ENCODE measurements at places on chromosomes 4 and X.

DNA sequence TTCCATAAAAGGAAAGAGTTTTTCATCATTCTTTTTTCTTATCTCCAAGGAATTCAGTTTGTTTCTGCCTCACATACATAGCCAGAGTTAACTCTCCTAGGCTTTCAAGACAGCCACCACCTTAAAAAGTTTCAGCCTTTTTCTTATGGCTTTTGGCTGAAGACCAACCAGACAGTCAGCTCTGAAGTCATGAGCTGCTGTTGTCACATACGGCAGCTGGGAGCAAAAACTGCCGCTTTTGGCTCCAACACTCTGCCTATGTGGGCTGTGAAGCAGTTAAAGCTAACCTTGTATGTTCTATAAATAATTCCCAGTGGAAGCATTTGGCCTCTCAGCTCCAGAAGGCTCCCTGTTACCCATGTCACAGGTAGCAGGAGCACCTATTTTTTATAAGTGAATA, 104.1 kb downstream of the KLHL4 start:
- no peak for DNase-seq

- no peak for DNase-seq
Observed at GRCh38 chr4:9143421-9144080, 26.7 kb upstream of the FAM90A26 start.

DNA sequence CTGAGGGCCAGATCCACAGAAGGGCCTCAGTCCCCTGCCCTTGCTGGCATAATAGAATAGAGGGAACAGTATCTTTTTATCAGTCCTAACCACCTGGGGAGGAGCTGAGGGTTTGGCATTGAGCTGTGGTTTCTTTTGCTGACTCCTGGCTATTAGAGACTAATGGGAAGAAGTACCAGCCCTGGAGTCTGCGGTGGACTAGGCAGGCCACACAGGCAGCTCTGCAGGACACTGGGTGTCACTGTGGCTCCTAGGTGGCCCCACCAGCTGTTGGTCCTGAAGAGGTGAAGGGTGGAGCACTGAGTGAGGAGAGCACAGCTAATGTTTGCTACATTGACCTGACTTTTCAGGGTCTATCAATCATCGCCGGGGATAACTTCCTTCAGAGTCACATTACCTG, 52.8 kb upstream of the GPC4 start:
- DNase-seq, result no peak

GRCh38 chr4:58064653-58065052, 954.5 kb upstream of the IGFBP7 start:
- DNase-seq, result no peak

- DNase-seq, result peak; percentile 35
Observed at GRCh38 chr4:11428899-11429698, 405 bp upstream of the HS3ST1 start.

- no peak for DNase-seq
Observed at GRCh38 chr4:8260656-8261111, 8.9 kb upstream of the HTRA3 start.

- no peak for DNase-seq
Observed at GRCh38 chr4:36824682-36825081, 419.9 kb upstream of the NWD2 start.

DNA sequence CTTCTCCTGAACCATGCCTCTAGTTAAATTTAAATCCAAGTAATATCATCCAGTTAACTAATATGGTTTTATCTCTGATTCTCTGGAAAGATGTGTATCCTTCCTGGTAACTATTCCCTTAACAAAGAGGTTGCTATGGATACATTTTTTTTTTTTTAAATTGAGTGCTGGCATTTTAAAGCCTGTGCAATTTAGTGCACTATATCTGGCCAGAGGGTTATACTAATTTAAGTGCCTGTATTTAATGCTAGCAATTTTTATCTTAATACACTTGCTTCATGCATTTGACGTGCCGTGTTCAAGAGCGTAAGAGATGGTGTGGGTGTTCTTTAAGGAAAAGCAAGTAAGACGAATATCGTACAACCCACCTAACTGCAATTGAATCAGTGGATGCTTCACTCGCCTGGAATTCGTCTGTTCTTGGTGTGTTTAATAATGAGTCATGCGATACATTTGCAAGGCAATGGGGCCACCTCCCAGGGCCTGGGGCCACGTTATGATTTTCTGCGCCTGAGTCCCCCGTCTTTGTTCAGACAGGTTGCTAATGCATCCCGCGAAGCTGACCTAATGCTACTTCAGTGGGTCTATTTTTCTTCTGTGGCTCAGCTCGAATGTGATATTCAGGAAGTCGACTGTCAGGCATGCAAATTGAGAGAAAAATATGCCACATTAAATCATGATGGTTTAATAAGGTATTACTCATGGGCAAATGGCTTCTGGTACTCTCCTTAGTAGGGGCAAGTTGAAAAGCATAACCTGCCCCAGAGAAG, 14.2 kb upstream of the MID1 start:
- DNase-seq, result peak; percentile 7

- DNase-seq, result no peak
Observed at GRCh38 chr4:102517753-102518152, 16.6 kb downstream of the NFKB1 start.

DNA sequence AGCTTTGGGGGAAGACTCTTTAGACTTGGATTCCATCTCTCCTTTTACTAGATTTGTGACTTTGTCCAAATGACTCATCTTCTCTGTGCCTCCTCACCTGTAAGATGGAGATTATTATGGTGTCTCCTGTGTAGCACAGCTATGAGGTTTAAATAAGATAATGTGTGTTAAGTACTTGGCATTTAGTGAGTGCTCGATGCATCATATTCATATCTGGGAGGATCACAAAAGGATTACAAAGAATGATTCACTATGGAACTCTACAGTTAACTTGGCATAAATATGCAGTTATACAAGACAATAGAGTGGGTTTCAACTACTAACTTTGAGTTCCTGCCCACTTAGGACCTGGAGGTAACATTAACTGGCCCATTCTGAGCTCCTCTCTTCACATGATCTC, 2.3 kb downstream of the GBA3 start:
- no peak for DNase-seq

- DNase-seq, result no peak
Observed at GRCh38 chrX:132257116-132257515, 37.9 kb upstream of the RAP2C start.

- DNase-seq, result no peak
Observed at GRCh38 chr4:182369211-182369610, 126.0 kb downstream of the TENM3 start.

DNA sequence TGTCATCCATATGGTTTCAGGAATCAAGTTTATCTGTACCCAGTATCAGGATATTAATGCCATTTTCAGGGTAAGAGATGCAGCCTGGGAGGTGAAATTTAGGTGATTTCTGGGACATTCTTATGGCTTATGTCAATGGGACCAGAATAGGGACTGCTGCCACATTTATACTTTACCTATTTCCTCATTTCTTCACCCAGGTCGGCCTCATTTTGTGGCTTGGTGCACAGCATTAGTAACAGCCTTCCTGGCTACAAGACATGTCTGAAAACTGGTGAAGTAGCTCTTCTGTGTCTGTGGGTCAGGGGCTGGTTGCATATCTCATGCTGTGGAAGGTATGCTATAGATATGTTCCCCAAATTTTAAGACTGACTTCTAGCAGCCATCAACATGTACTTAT, 284.8 kb downstream of the AFF2 start:
- DNase-seq, result no peak

GRCh38 chr4:17997129-17997528, 24.4 kb downstream of the LCORL start:
- DNase-seq, result no peak

GRCh38 chr4:24024605-24025004, 134.8 kb upstream of the PPARGC1A start:
- no peak for DNase-seq

GRCh38 chr4:52889354-52889753, 27.2 kb downstream of the RASL11B start:
- DNase-seq, result no peak

- no peak for DNase-seq
Observed at GRCh38 chr4:183264614-183265013, 55.5 kb downstream of the CLDN22 start.

DNA sequence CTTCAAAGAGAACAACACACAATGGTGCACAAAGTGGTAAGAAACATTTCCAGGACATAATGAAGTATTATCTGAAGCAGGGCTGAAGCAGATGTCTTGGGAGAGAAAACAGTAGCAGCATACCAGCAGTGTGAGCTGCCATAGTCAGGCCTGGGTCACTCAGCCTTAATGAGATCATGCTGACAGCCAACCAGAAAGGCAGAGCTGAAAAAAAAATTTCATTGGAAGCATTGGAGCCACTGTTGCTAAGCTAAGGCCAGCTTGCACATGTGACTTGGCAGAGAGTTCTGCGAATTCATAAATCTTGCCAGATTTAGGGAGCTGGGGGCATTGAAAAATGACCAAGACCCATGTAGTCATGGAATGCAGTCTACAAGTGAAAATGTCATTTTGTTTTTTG, 444.0 kb upstream of the PITX2 start:
- DNase-seq, result no peak

GRCh38 chr4:12050357-12050756, 621.7 kb upstream of the HS3ST1 start:
- no peak for DNase-seq

DNA sequence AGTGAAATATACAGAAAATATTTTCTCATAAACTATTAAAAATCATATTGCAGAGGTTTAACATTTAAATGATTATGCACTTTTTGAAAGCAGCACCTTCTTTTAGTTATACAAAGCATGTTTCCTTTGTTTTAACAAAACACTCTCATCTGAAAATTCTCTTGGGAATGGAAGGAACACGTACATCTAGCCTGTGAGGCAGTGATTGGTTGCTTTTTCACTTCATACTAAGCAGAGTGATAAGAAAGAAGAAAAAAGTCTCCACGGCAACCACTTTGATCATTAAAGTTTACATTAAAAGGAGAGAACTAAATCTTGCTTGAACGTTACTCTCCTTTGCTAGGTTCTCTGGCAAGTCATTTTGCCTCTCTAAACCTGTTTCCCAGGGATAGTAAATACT, 41.7 kb upstream of the H2AZ1 start:
- no peak for DNase-seq

- no peak for DNase-seq
Observed at GRCh38 chr4:81352446-81352835, 119.3 kb downstream of the RASGEF1B start.

DNA sequence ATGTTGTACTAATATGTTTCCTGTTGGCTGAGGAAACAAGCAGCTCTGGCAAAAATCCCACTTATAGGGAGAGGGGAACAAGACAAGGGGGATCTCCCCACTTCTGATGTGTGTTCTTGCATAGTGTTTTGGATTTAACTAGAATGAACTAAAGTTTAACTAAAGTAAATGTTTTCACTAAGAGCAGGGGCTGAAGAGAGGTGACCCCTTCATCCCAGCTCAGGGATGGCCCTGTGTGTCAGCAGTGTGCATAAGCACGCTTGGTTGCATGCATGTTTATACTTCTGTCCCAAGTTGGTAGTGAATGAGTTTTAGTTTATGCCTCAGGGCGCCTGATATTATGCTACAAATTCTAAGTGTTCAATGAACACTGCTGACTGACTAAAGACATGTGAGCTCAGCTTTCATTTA, 169.4 kb downstream of the MGST2 start:
- no peak for DNase-seq

GRCh38 chrX:55102754-55103153, 13.9 kb downstream of the PAGE2 start:
- DNase-seq, result no peak

DNA sequence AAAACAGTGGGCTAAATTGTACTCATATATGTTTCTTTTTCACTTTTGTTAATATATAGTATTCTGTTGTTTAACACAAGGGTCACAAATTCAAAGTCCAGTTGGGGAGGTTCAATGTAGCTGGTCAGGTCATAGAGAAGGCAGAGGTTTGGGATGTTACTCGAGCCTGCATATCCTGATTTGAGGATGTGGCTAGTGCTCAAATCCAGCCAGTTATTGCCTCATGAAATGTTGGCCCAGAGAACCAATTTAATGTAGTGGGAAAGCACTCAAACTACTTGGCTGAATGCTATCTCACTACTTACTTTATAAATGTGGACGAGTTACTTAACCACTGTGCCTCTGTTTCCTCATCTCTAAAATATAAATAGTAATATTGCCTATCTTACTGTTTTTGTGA, 12.5 kb downstream of the USO1 start:
- DNase-seq, result no peak

DNA sequence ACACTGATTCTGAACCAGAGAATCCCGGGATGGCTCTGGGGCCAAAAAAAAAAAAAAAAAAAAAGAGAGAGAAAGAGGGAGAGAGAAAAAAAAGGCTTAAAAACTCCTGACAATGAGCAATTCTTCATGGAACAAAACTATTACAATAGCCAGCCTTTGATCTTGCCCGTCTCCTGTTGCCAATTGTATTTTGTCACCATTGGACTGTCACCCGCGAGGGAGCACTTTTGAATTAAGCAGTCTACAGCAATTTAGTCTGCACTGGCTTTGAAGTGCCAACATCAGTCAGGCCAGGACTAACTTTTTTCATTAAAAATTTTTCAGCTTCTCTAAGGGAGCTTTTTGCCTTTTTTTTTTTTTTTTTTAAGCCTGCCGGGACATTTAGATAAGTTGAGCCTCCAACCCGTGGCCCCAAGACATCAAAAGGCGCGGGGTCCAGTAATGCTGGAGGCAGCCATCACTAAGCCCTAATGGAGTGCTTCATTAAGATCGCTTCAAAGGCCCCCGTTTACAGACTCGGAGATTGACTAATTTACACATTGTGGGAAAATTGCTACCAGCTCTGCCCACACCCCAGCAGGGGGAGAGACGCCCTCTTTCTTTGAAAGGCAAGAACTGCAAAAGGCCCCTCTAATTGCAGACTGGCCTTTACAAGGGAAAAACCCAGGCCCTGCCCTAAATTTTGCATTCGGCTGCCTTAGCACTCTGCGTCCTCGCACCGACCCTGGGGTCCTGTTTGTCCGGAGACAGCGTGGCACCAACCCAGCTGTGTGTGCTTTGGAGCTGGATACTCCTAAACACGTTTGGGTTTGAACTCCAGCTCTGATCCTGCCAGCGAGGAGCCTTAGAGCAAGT, 98.1 kb upstream of the MSX1 start:
- DNase-seq, result no peak

DNA sequence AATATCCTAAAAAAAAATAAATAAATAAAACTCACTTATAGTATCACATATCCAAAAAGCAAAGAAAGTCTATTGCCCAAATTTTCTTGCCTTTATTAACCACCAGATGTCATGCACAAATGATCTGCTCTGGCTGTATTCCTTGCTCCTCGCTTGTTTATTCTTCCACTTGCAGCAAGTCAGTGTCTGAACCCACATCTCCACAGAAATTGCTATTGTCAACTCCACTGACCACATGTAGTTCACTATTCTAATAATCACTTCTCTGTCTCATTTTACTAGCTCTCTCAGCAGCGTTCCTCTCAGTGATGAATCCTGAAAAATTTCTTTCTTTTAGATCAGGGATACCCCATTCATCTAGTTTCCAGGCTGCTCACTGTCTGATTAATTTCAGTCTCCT, 29.3 kb upstream of the CXXC4 start:
- DNase-seq, result no peak

- DNase-seq, result no peak
Observed at GRCh38 chrX:154023276-154024000, 3.7 kb upstream of the IRAK1 start.

- no peak for DNase-seq
Observed at GRCh38 chr4:48778431-48779094, 1.5 kb downstream of the FRYL start.

- no peak for DNase-seq
Observed at GRCh38 chr4:36391411-36391810, 110.0 kb downstream of the DTHD1 start.
